ENCODE measurements at places on chromosomes 5 and 9.

DNA sequence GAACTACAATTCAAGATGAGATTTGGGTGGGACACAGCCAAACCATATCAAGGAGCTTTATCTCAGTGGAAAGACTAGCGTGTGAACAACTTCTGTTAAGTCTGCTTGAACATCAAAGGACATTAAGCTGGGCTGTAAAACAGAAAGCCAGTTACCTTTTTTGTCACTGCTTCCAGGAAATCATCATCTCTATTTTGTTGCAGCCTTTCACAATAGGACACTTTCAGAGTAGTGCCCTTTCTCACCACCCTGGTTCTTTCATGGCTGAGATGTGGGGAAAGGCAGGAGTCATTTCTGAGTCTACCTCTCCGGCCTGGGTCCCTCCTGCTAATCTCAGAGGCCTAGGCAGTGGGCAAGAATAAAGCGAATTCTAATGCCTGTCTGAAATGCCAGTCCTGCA lies 96.2 kb upstream of the PPP1R2B start:
- no peak for DNase-seq

DNA sequence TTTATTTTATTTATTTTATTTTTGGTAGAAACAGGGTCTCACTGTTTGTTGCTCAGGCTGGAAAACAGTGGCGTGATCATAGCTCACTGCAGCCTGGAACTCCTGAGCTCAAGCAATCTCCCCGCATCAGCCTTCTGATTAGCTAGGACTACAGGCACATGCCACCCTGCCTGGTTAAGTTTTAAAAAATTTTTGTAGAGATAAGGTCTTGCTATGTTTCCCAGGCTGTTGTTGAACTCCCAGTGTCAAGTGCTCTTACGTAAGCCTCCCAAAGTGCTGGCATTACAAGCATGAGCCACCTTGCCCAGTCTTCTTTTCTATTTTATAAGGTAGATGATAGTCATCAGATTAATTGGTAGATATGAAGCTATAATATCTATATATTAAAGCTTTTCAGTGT lies 382.7 kb downstream of the CDH12 start:
- no peak for DNase-seq

- no peak for DNase-seq
Observed at GRCh38 chr5:166324372-166324771, 1967.1 kb upstream of the WWC1 start.

DNA sequence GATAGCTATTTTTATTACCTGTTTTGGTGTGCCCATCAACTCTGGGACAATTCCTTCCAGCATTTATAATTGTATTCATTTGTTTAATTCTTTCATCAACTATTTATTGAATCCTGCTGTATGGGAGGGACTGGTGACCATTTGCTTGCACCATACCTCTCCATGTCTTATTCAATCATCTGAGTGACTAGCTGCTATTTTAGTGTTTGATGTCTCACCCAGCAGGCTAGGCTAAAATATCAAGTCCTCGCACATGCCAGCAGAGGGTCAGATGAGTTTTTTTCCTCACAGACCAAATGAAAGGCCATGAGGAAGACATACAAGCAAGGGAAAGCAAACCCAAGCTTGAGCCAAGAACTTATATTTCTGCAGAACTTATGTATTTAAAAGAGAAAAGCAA lies 63.9 kb downstream of the CETN3 start:
- no peak for DNase-seq

GRCh38 chr5:149422366-149423048 lies 43.4 kb upstream of the IL17B start:
- DNase-seq: peak; percentile 82

DNA sequence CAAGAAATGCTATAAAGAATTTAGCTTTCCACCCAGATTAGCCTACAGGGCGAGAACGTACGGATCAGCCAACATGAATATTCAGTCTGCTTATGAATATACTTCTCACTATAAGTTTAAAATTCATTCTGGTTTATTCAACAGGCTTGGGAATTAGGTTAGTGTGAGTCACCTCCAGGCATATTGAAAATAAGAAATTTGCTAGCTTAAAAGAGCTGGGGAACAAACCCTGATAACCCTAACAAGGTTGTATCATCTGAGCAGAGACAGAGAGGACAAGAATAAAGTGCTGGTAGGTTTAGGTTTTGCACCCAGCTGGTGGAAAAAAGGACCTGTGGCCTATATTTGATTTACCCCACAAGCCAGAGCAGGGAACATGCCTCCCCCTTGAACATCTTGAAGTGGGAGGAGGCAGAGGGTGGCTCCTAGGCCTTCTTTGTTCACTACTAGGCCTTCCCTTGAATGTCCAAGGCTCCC lies 12.3 kb downstream of the FNBP1 start:
- DNase-seq: no peak

GRCh38 chr5:112418659-112419163 lies 366 bp downstream of the EPB41L4A start:
- DNase-seq: no peak

Data from astrocyte (in vitro differentiated cells and primary cell).